ENCODE measurements at places on chromosomes 5 and 9.

DNA sequence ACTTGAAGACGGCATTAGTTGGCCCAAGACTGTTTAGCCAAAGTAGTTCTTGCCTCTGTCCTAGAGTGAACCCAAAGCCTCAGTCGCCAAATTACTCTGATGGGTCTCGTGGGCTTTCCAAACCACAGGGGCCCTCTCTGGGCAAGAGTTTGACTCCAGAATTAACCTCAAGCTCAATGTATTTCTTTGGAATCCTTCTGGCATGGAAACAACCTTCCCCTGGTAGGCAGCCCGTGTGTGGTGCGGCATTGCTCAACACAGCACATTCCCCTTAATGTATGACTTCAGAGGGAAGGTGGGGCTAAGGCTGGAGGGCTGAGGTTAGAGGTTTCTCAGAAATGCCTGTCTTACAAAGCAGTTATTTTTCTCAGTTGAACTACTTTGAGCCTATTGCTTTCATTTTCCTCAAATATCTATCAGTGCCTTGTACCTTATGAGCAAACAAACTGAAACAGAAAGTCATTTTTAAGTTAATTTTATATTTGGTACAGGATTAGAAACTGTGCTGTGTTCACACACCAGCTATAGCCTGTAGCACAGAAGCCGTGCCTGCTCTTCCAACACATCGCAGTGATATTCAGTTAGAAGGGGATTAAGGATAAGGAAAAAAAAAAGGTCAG, 123.9 kb upstream of the HAPLN1 start:
- no peak for DNase-seq

- no peak for DNase-seq
Measured at GRCh38 chr5:124685404-124685930, 61.0 kb downstream of the ZNF608 start.

- no peak for DNase-seq
Measured at GRCh38 chr5:148384380-148384737, 601 bp downstream of the FBXO38 start.

GRCh38 chr5:142826741-142827492, 56.7 kb downstream of the ARHGAP26 start:
- DNase-seq: no peak

- no peak for DNase-seq
Measured at GRCh38 chr5:171593401-171593800, 174.0 kb downstream of the FGF18 start.

GRCh38 chr5:31845361-31845760, 206.4 kb downstream of the PDZD2 start:
- DNase-seq: no peak

- peak; percentile 91 for DNase-seq
Measured at GRCh38 chr5:133921979-133922378, 46.4 kb downstream of the C5orf15 start.

GRCh38 chr5:92800365-92800764, 780.7 kb downstream of the NR2F1-AS1 start:
- DNase-seq: no peak

- no peak for DNase-seq
Measured at GRCh38 chr5:494667-495255, 29.5 kb downstream of the SLC9A3 start.

DNA sequence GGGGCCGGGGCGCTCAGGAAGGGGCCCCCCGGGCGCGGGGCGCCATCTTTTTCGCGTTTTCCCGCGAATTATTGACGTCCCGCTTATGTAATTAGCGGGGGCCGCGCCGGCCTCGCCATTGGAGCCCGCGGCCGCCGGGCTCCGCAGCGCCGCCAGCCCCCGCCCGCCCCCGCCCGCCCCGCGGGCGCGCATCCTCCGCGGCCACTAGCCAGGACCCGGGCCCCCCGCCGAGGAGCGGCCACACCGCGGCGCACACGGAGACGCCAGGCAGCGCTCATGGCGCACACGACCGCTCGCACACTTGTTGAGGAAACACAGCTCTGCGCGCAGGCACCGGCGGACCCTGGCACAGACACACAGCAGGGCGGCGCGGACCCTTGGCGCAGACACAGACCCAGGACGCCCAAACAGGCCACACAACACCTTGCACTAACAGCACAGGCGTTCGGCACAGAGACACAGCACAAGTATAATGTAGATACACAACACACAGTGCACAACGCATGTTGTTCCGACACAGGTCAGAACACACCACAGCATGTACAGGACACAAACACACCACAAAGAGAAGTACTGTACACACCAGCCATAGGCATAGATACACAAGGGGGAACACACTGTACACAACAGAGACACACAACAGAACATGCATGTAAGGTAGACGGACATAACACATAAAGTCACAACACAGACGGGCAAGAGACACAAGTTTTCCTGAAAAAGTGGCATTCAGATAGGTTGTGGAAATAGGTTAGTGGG, 467 bp upstream of the PHF19 start:
- DNase-seq: peak; percentile 66

DNA sequence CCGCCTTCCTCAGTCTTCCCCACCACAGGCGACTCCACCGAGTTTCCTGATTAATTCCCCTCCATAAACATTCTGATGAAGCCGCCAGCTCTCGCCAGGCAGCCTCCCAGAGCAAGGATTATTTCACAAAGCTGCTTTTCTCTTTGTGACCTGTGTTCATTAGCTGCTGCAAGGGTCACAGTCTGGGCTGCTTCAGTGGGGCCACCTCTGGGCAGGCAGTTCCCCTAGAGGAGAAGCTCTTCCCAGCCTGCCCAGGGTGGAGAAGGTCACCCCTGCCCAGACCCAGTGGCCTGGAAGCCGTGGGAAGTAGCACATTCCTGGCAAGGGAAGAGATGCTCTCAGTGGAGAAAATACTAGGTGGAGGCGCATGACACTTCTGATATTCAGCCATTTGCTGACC, 58.4 kb upstream of the RAPGEF1 start:
- DNase-seq: no peak

DNA sequence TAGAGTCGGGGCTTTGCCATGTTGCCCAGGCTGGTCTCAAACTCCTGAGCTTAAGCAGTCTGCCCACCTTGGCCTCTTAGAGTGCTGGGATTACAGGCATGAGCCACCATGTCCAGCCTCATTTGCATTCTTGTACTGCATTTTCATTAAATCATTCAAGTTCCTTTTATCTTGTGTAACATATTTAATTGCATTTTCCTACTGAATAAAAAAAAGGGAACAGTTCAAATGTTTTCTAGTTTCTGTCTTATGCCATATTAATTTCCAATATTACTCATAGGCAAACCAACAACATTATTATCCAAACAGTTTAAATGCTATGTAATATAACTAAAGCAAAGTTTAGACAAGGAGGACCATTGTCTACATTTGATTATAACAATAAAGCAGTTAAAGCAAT, 6.1 kb downstream of the SLC31A1 start:
- DNase-seq: no peak

GRCh38 chr5:68114378-68115040, 101.0 kb upstream of the PIK3R1 start:
- no peak for DNase-seq

DNA sequence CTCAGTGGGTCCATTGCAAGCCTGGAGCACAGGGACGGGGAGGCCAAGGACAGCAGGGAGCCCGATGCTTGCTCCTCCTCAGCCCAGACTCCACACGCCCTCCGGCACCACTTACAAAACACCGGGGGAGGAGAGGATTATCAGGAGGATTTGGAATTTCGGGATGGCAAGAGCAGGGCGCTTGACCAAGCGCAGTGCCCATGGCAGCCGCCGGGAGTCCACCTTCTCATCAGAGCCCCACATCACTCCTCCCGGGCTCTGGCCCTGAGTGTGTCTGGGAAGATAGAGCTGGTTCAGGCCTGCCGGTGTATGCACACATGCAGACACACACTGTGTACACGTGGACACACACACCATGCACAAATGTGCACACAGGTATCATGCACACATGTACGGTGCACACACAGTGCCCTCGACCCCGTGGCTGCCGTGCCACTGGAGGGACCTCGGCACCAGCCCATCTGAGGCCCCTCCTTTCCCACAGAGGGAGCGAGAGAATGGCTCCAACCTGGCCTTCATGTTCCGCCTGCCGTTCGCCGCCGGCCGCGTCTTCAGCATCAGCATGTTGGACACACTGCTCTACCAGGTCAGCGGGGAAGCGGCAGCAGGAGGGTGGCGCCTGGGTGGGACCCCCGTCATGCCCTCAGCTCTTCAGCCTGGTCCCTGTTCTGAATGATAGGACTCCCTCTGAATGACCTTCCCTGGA, 81.7 kb downstream of the KCNT1 start:
- DNase-seq: no peak

GRCh38 chr9:84874596-84874995, 205.1 kb downstream of the NTRK2 start:
- no peak for DNase-seq

DNA sequence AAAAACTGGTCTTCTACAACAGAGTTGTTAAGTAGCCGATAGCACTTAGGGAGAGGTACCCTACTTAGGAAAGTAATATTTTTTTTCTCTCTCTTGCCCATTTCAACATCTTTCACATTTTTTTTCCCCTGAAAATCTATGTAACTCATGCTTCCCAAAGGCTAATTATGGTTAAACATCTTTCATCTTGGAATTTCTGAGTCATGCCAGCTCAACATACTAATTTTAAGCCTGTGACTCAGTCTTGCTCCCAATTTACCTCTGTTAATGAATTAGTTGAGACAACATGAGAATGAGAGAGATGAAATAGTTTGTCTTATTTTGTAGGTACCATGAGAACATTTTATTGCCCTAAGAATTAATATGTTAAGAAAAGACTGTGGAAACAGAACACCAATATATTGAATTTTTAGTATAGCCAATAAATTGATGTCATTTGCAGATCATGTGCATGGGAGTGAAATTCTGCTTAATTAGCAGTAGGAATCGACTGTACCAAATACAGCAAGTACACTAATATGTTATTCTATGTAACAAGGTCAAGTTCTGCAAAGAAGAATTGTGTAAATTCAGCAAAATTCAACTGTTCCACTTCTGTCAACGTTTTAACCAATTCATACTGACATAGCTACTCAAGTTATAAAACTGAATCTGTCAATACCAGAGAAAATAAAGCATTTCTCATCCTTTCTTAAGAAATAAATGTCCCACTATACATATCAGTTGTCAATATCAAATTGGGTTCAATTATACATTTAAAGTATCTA, 550.0 kb downstream of the PTPRD start:
- no peak for DNase-seq

GRCh38 chr5:126846344-126846743, 69.4 kb downstream of the LMNB1 start:
- no peak for DNase-seq

DNA sequence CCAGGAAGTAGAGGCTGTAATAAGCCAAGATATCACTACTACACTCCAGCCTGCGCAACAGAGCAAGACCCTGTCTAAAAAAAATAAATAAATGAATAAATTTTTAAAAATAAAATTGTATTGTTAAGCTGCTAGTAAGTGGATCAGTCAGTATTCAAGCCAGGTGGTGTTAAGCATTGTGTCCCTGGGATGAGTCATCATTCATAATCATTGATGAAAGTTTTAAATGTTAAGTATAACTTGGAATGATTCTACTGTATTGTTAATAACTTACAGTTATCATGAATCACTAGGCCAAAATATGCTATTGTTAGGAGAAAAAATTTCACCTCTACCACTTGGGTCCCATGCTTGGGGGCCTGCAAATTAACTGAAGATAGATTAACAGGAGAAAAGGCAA, 38.2 kb downstream of the MED10 start:
- DNase-seq: no peak

GRCh38 chr9:91664663-91665062, 241.0 kb upstream of the NFIL3 start:
- no peak for DNase-seq

DNA sequence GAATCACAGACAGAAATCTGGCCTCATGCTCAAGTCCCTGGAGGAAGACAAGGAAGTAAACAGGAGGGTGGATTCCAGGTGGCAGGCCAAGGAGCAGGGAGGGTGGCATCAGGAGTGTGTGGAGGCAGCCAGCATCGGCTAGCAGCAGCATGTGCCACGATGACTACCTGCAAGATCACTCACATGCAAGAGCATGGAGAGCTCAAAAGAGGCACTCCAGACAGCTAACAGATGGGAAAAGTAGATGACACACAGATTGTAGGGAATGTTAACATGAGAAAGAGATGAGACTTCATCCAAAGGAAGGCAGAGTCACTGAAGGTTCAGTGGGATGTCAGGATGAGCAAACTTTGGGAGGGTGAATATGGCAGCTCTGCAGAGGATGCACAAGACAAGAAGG, 104.3 kb downstream of the SEMA5A start:
- DNase-seq: no peak

GRCh38 chr5:123351240-123351639, 72.0 kb downstream of the CEP120 start:
- no peak for DNase-seq

GRCh38 chr5:127761869-127762268, 58.7 kb downstream of the CCDC192 start:
- no peak for DNase-seq

DNA sequence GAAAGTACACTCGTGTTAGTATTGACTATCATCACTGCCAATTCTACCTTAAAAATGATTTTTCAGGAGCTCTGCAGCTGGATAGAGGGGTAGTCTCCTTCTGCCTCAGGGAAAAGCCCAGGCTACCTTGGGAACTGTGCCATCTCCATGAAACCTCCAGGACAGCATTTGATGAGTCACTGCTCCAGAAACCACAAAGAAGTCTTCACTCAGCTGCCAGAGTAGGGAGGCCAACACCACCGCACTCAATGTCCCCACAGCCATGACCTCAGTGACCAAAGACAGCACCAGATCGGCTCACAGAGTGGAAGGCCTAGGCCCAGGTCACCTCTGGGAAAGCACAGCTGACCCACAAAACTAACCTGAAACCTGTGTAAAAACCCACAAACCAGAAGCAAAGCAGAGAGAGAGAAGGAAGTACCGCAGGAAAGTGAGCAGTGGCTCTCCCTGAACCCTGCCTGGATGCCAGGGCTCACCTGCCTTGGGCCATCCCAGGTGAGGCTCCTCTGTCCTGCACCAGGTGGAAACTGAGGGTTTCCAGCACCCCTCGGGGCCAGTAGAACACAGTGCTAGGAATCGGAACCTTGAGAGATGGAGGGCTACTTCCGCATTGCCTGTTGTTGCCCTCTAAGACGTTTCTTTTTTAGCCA, 30.0 kb downstream of the S1PR3 start:
- DNase-seq: no peak

- DNase-seq: peak; percentile 8
Measured at GRCh38 chr9:130639124-130639765, 25.1 kb upstream of the PRDM12 start.

- no peak for DNase-seq
Measured at GRCh38 chr9:32430720-32431119, 46.3 kb downstream of the ACO1 start.

GRCh38 chr5:15326932-15327331, 173.0 kb upstream of the FBXL7 start:
- DNase-seq: no peak

GRCh38 chr5:131994533-131995226, 16.8 kb downstream of the ACSL6 start:
- no peak for DNase-seq

- no peak for DNase-seq
Measured at GRCh38 chr5:170382790-170383189, 6.4 kb downstream of the KCNMB1 start.

GRCh38 chr5:128749136-128749898, 211.3 kb upstream of the FBN2 start:
- no peak for DNase-seq
